Breast epithelium (tissue), 4 donors: ENCODE measurements at places on chromosomes 4 and X.

- DNase-seq: no peak
Measured at GRCh38 chr4:177671845-177672244, 229.6 kb upstream of the AGA start.

- DNase-seq: no peak
Measured at GRCh38 chr4:156547439-156547838, 424.2 kb downstream of the PDGFC start.

- peak; percentile 20 for DNase-seq
Measured at GRCh38 chr4:15455290-15455689, 14.4 kb upstream of the CC2D2A start.

GRCh38 chrX:112901869-112902725 is 61.5 kb upstream of the AMOT start:
- no peak for DNase-seq

GRCh38 chr4:183333983-183334382 is 11.8 kb upstream of the CLDN24 start:
- DNase-seq: no peak

DNA sequence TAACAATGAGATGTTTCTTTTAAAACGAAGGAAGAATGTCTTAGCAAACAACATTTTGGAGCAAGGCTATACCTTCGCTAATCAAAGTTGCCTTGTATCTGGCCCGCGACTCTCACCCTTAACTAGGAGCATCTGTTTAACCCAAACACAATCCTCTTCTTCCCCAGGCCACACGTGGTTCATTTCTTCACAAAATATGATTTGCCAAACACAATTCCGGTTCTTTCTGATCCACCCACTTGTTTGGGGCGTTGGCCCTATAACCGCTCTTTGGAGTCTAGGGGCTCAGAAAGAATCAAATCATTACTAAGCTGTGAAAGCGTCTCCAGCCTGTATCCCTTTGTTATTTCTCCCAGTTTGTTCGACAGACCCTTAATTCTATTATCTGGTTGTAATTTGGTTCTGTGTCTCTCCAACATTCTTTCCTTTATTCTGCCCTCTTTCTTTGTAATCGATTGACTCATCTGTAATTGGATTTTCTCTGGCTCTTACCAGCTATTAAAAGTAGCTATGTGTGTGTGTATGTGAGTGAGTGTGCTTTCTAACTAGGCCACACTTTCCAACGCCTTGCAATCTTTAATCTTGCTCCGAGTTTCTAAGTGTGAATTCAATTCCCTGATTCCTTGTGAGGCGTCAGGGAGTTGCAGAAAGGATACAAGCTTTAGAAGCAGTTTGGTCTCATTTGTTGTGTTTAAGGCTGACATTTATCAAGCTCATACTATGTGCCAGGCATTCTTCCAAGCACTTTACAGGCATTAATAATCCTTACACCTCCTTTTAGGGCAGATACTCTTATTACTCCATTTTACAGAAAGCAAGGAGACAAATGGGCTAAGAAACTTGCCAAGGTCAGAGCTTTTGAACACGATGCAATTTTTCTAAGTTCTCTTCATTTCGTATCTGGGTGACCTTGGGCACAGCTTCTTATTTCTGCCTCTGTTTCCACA is 138.6 kb upstream of the CPEB2 start:
- no peak for DNase-seq

DNA sequence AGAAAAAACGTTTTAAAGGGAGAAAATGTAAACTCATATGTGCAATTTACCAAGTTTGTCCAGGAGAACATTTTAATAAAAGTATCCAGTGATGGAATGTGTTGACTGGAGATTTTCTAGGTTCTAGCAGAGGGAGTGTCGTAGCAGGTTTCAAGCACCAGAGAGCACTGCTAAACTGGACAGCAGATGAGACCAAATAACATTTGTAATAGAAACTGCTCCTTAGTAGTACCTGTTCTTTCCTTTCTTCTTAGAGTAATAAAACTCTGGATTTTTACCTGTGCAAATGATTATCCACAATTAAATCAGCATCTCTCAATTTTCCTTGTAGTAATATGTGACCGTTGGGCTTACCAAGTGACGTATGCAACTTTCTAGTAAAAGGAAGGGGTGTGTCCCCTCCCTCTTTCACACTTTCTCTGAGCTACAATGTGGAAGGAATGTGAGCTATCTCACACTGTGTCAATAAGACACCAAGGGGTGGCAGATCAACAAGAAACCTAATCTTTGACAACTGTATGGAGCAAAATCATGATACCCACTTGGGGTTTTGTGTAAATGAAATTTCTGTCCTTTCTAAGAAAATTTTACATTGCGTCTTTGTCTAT is 9.5 kb downstream of the HPGDS start:
- no peak for DNase-seq

GRCh38 chr4:61933527-61933926 is 733.4 kb downstream of the ADGRL3 start:
- DNase-seq: no peak

DNA sequence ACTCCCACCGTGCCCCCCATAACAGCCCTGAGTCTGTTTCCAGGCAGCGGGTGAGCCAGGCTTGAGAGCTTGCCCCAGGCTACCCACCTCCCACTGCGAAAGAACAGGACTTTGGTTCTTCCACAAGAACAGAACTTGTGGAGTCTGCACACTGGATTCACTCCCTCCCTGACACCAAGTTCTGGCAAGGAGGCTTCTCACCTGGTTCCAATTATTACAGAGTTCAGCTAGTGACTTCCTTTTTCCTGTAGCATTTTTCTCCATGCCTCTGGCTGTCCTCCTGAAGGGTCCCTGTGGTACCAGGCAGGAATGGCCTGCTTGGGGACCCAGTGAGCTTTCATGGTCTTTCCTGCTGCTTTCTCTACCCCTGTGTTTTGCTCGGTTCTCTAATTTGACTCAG is 208.6 kb upstream of the SFRP2 start:
- DNase-seq: no peak

DNA sequence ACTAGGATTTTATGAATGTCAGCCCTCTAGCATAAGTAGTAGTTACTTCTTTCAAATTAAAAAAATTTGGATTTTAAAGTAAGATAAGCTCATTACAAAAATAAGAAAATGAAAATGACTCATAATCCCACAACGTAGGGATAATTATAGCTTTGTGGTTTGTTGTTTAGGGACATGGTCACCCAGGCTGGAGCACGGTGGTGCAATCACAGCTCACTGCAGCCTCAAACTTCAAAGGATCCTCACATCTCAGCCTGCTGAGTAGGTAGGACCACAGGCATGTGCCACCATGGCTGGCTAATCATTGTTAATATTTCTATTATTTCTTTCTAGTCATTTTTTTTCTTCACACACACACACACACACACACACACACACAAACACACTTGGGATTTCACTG is 57.6 kb downstream of the PLAC1 start:
- no peak for DNase-seq

GRCh38 chr4:122758033-122758432 is 25.5 kb downstream of the BBS12 start:
- DNase-seq: no peak

DNA sequence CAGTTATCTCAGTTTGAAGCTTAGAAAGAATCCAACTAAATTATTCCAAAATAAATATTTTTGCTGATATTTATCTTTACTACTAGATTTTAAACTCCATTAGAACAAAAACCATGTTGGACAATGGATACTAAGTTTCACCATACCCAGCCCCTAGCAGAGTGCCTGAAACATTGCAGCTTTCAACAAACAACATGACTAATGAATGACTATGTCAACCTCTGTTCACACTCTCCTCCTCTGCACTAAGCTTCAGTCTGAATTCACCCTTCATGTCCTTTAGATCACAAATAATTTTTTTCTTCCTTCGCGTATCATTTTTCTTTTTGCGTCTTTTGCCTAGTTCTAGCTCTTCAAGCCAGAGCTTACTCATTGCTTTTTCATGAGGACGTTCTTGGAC is 315.2 kb downstream of the PCDH10 start:
- no peak for DNase-seq

GRCh38 chr4:8383451-8384160 is 56.9 kb downstream of the ACOX3 start:
- no peak for DNase-seq

DNA sequence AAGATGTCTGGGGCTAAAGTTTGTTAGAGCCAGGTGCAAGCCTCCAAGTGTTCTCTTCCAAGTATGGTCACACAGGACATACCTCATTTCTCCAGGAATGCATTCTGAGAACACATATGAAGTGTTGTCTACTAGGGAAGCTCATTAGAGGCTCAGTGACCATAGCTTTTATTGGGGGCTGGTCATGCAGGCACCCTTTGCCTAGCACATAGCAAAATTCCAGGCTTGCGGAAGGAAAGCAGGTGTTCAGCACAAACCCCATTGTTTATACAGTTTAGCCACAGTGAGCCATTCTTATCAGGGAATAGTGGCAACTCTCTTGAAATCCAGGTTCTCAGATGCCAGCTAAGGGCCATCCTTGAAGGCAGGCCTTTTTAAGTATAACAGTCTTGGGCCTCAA is 339.4 kb upstream of the ZCCHC13 start:
- DNase-seq: no peak

- DNase-seq: no peak
Measured at GRCh38 chr4:137387924-137388323, 144.4 kb downstream of the PCDH18 start.
